ENCODE measurements at places on chromosomes 2 and 18.
A peak's percentile ranks its signal among the peaks of the same experiment; 100 is the strongest.

- DNase-seq = peak; percentile 55
Observed at GRCh38 chr18:44130376-44130942, 550.2 kb upstream of the SETBP1 start.

DNA sequence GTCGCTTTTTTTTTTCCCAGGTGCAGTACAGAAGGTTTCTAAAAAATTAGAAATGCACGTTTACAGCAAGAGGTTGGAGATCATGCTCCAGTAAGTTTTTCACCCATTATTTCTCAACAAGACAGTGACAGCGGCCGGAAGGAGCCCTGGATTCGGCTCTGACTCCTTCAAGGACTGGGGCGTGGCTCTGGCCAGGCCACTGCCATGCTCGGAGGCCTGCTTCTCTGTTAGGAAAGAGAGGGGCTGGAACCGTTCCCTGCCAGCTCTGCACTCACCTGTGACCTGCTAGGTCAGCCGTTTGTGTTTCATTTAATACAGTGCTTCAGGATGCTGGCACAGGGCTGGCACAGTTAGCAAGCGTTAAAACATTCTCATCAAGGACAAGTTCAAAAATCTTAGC is 6.7 kb upstream of the IAH1 start:
- no peak for DNase-seq

- no peak for DNase-seq
Observed at GRCh38 chr2:222424729-222425671, 657 bp downstream of the SGPP2 start.

- DNase-seq = no peak
Observed at GRCh38 chr2:6946722-6947121, 29.5 kb downstream of the RNF144A start.

DNA sequence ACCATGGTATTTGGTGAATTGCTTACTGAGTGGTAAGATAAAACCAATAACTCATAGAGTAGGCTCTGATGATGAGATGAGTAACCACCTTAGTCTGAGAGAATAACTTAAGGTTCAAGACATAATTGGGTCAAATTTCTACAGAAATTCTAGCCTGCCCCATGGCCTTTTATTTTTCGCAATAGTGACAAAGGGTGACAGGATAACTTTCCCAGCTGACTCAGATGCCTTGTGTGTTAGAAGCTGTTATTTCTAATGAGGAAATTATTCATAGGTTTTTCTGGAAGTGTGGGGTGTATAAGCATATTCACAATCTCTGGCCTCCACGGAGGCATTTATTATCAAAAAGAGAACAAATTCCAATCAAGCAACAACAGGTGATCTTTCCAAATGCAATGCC is 159.0 kb downstream of the NUP35 start:
- DNase-seq = no peak

All from NCI-H1436 (cell line).